ENCODE measurements at places on chromosomes 2 and 18.

GRCh38 chr2:40625849-40626248, 174.0 kb upstream of the SLC8A1 start:
- no peaks in the 10 kb centered on the region for H3K4me1 ChIP-seq
- no peaks in the 10 kb centered on the region for H3K27me3 ChIP-seq
- no peak overlapping the region for H3K4me3 ChIP-seq
- no peak overlapping the region for H3K27ac ChIP-seq

GRCh38 chr18:35713545-35713944, 132.0 kb downstream of the GALNT1 start:
- no peaks in the 10 kb centered on the region for H3K4me1 ChIP-seq
- H3K27ac ChIP-seq, result no peak overlapping the region
- H3K27me3 ChIP-seq, result no peaks in the 10 kb centered on the region
- no peak overlapping the region for H3K4me3 ChIP-seq

DNA sequence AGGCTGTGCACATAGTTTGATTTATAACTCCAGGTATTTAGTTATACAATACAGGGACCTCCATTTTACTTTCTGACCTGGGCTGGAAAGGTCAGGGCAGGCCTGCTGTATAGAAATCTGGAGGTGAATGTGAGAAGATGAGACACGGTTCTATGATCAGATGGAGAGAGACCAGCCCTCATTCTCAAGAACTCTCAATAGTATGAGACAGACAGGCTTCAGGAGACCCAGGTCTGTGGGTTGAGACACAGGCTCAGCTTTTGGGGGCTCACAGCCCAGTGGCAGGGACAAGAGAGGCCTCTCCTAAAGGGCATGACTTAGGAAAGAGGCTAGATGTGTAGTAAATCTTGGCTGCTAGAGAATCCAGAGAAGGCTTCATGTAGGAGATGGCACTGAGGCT, 719 bp upstream of the ATP6V1B1 start:
- H3K4me1 ChIP-seq, result no peaks in the 10 kb centered on the region
- no peak overlapping the region for H3K4me3 ChIP-seq
- peaks cover 10% of the 10 kb centered on the region for H3K27me3 ChIP-seq
- no peaks in the 10 kb centered on the region for H3K36me3 ChIP-seq
- no peak overlapping the region for H3K27ac ChIP-seq

- H3K27ac ChIP-seq, result peak overlapping the region; percentile 96
- H3K4me3 ChIP-seq, result no peak overlapping the region
- H3K27me3 ChIP-seq, result no peaks in the 10 kb centered on the region
- peaks cover 61% of the 10 kb centered on the region for H3K4me1 ChIP-seq
These were observed 115.0 kb downstream of the SMAD7 start for GRCh38 chr18:48835745-48836170.

DNA sequence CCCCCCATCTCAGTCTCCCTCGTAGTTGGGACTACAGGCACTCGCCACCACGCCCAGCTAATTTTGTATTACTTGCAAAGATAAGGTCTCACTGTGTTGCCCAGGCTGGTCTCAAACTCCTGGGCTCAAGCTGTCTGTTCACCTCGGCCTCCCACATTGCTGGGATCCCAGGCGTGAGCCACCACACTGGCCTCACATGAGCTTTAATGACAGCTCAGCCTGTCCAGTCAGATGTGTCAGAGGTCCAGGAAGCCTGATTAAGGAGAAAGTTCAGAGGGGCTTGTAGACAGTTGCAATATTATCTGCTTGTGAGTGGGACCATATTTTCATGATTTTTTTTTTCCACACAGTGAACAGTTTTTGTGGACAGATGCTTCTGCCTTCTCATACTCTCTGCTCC, 82.0 kb downstream of the LIMS1 start:
- H3K27ac ChIP-seq, result peak overlapping the region; percentile 92
- H3K36me3 ChIP-seq, result peaks cover 5% of the 10 kb centered on the region
- no peaks in the 10 kb centered on the region for H3K27me3 ChIP-seq
- peaks cover 43% of the 10 kb centered on the region for H3K4me1 ChIP-seq
- peak overlapping the region; percentile 72 for H3K4me3 ChIP-seq

GRCh38 chr2:28370354-28370753, 22.3 kb upstream of the FOSL2 start:
- peaks cover 16% of the 10 kb centered on the region for H3K4me1 ChIP-seq
- H3K27ac ChIP-seq, result no peak overlapping the region
- ATAC-seq, result no peak
- no peaks in the 10 kb centered on the region for H3K27me3 ChIP-seq

GRCh38 chr2:8049851-8050571, 631.8 kb upstream of the ID2 start:
- peak; percentile 95 for ATAC-seq
- H3K4me3 ChIP-seq, result peak overlapping the region; percentile 75
- H3K4me1 ChIP-seq, result peaks cover 29% of the 10 kb centered on the region
- H3K36me3 ChIP-seq, result peaks cover 26% of the 10 kb centered on the region
- no peaks in the 10 kb centered on the region for H3K27me3 ChIP-seq
- H3K27ac ChIP-seq, result peak overlapping the region; percentile 97

- H3K4me1 ChIP-seq, result no peaks in the 10 kb centered on the region
- peaks cover 68% of the 10 kb centered on the region for H3K36me3 ChIP-seq
- H3K27ac ChIP-seq, result no peak overlapping the region
- H3K27me3 ChIP-seq, result no peaks in the 10 kb centered on the region
These were observed 22.7 kb downstream of the GDF7 start for GRCh38 chr2:20689428-20690264.

- no peak overlapping the region for H3K27ac ChIP-seq
- H3K36me3 ChIP-seq, result no peaks in the 10 kb centered on the region
These were observed 543.2 kb upstream of the LRRTM4 start for GRCh38 chr2:78065366-78065765.

DNA sequence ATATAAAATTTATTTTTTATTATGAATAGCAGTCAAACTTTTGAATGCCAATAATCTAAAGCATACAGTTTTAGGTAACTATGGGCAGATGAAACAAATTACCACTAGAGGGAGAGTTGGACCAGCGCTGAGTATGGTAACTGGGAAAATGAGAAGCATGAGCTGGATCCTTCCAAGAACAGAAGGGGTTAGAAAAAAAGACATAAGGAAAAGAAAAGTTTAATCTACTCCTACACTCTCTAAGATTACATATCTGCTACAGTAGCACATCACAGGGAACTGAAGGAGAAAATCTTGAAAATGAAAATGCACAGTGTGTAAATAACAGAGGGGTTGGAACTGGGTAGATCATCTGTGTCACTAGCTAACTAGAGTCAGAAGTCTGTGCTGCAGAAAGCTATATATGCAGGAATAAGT, 15.5 kb downstream of the REG3G start:
- no peaks in the 10 kb centered on the region for H3K4me1 ChIP-seq
- H3K27ac ChIP-seq, result no peak overlapping the region
- no peaks in the 10 kb centered on the region for H3K27me3 ChIP-seq
- no peaks in the 10 kb centered on the region for H3K36me3 ChIP-seq
- no peak for ATAC-seq
- no peak overlapping the region for H3K4me3 ChIP-seq

DNA sequence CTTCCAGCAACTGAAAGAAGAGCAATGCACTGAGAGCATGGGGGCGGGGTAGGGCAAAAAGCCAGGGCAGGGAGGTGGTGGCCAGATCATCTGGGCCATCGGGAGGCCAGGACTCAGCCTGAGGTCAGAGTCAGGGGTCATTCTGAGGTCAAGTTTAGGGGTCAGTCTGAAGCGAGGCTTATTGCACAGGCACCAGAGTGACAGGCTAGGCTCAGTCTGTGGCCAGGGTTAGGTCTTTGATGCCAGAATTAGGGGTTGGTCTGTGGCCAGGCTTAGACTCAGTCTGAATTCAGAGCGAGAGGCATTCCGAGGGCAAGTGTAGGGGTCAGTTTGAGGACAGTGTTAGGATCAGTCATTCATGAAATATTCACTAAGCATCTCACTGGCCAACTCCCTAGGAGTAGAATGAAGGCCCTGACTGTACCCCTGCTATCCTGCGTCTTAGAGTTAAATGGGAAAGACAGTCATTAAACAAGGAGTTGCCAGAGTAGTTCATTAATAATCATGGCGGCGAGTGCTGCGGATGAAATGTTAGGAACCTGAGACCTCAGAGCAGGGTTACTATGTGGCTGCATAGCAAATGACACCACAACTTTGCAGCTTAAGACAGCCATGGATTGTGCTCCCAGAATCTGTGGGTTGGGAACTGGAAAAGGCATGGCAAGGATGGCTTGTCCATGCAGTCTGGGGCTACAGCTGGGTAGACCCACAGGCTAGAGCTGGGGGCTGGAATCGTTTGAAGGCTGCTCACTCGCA, 198.7 kb downstream of the CYP26B1 start:
- no peak overlapping the region for H3K4me3 ChIP-seq
- ATAC-seq, result no peak

DNA sequence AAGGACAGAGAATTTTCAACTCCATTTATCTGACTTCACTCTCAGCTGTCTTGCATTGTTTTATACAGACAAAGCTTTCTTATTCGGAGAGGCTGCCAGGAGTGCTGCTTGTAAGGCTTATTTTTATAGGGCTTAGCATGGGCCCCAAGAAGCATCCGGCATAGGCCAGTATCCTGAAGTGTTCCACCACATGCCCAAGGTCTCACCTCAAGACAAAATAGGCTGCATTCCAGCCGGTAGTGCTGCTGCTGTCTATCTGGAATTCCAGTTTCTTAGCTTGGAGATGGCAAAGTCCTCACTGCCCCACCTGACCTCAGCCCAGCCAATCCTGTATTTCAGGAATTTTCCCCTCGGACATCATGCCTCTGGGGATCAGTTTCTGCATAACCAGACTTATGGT, 47.6 kb upstream of the MCFD2 start:
- peaks cover 5% of the 10 kb centered on the region for H3K4me1 ChIP-seq
- no peak for ATAC-seq
- peaks cover 64% of the 10 kb centered on the region for H3K36me3 ChIP-seq
- H3K27ac ChIP-seq, result no peak overlapping the region

DNA sequence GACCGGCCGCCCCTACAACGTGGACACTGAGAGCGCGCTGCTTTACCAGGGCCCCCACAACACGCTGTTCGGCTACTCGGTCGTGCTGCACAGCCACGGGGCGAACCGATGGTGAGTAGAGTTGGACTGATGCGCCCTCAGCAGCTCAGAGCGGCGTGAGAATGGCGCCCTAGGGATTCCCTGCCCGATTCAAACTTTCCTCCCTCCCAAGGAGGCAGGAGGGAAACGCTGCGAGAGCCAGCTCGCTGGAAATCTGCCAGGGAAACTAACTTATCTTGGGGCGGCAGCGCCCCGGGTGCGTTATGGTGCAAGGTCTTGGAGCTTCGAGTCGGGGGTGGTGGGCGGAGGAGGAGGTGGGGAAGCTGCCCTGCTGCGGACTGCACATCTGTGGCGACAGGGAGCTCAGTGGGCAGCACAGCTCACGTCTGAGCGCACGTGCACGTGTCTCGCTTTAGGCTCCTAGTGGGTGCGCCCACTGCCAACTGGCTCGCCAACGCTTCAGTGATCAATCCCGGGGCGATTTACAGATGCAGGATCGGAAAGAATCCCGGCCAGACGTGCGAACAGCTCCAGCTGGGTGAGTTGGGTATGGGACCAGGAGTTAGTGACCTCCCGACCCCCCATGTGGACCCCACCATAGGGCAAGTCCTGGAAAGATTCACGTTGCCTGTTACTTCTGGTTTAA, 697 bp downstream of the ITGA4 start:
- ATAC-seq, result peak; percentile 37
- H3K4me3 ChIP-seq, result peak overlapping the region; percentile 95
- H3K27me3 ChIP-seq, result no peaks in the 10 kb centered on the region
- peak overlapping the region; percentile 92 for H3K27ac ChIP-seq
- H3K4me1 ChIP-seq, result peaks cover 39% of the 10 kb centered on the region

- H3K27ac ChIP-seq, result no peak overlapping the region
- no peak for ATAC-seq
- H3K27me3 ChIP-seq, result no peaks in the 10 kb centered on the region
- H3K4me1 ChIP-seq, result peaks cover 9% of the 10 kb centered on the region
- H3K4me3 ChIP-seq, result no peak overlapping the region
These were observed 2.1 kb downstream of the ASTL start for GRCh38 chr2:96136129-96136720.

DNA sequence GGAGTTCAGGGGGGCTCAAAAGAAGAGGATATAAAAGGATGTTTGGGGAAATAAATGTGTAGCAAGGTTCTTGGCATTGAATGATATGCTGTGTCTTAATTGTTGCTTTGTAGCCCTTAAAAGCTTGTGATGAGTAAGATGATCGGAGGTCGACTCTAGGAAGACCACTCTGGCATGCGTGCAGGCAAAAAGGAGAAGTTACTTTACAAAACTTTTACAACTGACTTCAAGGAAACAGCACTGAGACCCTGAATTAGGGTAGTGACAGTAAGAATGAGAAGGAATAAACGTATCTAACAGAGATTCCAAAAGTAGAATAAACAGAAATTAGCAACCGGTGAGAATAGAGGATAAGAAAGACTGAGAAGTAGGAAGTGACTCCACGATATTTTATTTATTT, 228.7 kb upstream of the TANK start:
- H3K4me3 ChIP-seq, result no peak overlapping the region
- H3K4me1 ChIP-seq, result peaks cover 4% of the 10 kb centered on the region

DNA sequence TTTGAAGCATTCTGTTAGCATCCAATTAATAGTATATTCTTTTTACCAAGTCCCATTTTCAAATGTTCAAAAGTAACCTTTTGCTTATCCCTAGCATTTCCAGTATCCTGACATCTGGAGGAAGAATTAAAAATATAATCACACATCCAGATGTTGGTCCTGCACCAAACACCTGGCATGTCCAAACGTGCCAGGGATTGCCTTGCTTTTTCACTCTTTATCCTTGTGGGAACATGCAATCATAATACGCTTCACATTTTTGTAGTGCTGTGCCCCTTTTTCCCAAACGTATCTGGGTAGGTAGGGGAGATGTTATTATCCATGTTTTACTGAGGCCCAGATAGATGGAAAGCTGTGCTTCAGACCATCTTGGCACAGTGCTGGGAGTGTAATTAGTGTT, 133.0 kb downstream of the TPGS2 start:
- H3K27me3 ChIP-seq, result peaks cover 12% of the 10 kb centered on the region
- no peak overlapping the region for H3K27ac ChIP-seq
- no peaks in the 10 kb centered on the region for H3K4me1 ChIP-seq
- no peak for ATAC-seq

DNA sequence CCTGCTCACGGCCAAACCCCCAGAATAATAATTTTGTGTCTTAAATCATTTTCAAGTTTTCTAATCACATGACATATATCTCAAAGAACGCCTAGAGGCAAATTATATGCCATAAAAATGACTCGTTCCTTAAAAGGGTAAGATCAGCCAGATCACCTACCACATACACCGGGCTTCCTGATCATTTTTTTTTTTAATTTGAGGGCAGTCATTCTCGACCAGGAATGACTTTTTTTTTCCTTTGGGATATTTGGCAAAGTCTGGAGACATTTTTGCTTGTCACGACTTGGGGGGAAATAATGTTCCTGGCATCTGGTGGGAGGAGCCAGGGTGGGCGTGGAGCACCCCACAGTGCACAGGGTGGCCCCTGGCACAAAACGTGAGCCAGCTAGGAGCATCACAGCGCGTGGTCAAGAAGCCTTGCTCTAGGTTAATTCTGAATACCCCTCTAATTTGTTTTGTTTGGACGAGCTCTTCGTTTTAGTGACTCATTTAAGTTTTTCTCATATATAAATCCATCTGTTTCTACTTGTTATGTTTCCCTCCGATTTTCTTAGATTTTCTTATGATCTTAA, 94.9 kb downstream of the TWIST2 start:
- peaks cover 7% of the 10 kb centered on the region for H3K27me3 ChIP-seq
- H3K4me1 ChIP-seq, result peaks cover 3% of the 10 kb centered on the region
- ATAC-seq, result no peak
- H3K27ac ChIP-seq, result no peak overlapping the region

GRCh38 chr2:207516206-207516605, 13.6 kb upstream of the CREB1 start:
- H3K4me1 ChIP-seq, result peaks cover 28% of the 10 kb centered on the region
- H3K4me3 ChIP-seq, result no peak overlapping the region
- peaks cover 4% of the 10 kb centered on the region for H3K27me3 ChIP-seq
- H3K36me3 ChIP-seq, result no peaks in the 10 kb centered on the region
- peak overlapping the region; percentile 72 for H3K27ac ChIP-seq

GRCh38 chr2:172513524-172513900, 42.4 kb upstream of the PDK1 start:
- H3K4me3 ChIP-seq, result no peak overlapping the region
- no peaks in the 10 kb centered on the region for H3K27me3 ChIP-seq
- no peak overlapping the region for H3K27ac ChIP-seq
- peaks cover 22% of the 10 kb centered on the region for H3K36me3 ChIP-seq
- H3K4me1 ChIP-seq, result peaks cover 5% of the 10 kb centered on the region
- no peak for ATAC-seq
